ENCODE measurements at places on chromosomes 5 and 9.
A peak's percentile ranks its signal among the peaks of the same experiment; 100 is the strongest.

DNA sequence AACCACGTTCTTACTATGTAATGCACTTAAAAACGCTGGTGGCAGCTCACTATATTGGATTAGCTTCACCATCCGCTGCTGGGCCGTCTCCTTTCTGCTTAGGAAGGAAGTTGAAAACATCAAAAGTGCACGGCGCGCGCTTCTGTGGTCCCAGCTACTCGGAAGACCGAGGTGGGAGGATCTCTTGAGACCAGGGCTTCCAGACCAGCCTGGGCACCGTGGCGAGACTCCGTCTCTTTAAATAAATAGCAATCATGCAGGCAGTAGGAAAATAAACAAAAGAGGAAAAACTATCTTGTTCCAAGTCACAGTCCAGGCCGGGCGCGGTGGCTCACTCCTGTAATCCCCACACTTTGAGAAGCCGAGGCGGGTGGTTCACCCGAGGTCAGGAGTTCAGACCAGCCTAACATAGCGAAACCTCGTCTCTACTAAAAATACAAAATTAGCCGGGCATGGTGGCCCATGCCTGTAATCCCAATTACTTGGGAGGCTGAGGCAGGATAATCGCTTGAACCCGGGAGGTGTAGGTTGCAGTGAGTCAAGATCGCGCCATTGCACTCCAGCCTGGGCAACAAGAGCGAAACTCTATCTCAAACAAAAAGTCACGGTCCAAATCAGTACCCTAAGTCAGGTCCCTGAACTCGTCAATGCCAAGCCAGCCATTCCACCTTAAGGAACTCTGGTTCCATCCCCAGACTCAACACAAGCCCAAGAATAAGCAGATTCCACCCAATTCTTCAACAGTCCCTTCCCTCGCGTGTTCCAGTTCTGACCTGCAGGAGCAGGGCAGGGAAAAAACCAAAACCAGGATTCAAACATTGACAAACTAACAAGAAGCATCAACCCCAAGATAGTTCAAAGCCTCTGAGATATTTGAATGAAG lies 1.0 kb upstream of the GOLGA1 start:
- peak; percentile 53 for DNase-seq

GRCh38 chr5:66450988-66451387 lies 145.2 kb upstream of the MAST4 start:
- DNase-seq = no peak

DNA sequence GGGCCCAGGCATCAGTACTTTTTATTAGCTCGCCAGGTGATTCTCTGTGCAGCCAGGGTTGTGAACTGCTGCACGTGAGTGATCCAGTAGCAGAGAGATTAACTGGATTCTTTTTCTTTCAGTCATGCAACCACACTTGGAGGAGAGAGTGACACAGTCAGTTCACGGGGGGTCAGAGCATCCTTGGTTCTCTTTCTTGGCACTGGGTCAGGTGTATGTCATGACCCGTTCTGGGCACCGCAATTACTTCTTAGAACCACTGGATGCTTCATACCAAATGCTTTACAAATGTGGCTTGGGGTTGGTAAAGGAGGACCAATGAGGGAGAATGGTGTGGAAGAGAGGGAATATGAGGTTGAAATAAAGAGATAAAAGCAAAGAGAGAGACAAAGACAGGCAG lies 368.7 kb downstream of the MLLT3 start:
- DNase-seq = no peak

DNA sequence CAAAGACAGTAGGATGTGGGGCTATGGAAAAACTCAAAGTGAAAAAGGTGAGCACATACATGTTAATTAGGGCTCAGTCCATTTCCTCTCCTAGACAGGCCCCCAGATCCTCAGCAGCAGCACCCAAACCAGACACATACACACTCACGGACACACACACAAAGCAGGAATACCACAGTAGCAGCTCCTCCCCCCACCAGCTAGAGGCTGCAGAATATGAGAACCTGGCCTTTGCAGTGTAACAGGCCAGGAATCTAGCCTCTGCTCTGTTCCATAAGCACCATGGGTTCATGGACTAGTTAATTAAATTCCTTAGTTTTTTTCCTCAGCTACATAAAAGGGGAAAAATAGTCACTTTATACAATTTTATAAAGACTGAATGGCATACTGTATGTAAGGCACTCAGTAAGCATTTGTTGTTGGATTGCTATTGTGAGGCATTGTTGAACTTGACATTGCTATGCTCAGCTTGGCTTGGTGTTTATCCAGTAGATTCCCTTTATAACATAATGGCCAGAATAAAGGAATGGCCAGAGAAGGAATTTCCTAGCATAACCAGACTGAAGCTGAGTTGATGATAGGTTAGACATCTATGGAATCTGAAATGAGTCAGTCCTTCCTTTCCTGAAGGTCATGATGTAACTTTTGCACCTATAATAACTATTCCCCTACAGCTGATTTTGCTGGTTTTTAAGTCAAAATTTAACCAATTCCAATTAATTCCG lies 186.8 kb downstream of the SEMA5A start:
- no peak for DNase-seq

GRCh38 chr9:11595756-11596155 lies 983.0 kb upstream of the PTPRD start:
- no peak for DNase-seq

DNA sequence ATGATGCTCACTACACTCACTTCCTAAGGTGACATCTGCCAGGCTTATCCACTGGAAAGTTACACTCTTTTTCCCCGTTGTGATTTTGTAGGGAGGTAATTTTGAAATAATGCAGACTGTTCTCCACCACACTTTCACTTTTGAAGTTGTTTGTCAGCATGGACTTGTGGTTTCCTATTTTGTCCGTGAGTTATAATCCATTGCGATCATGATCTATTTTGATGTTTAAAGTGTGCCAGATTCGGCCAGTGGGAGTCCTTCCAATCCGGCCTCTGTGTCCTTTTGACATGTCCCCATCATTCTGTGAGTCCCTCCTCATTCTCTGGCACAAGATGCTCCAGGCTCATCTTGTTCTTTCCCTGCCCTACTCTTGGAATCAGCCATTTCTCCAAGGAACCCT lies 211.3 kb upstream of the KLF4 start:
- no peak for DNase-seq

- no peak for DNase-seq
Measured at GRCh38 chr9:89149726-89150125, 28.9 kb downstream of the SHC3 start.

GRCh38 chr9:109466623-109467590 lies 31.2 kb downstream of the PTPN3 start:
- no peak for DNase-seq

- no peak for DNase-seq
Measured at GRCh38 chr9:4301971-4302427, 2.1 kb upstream of the GLIS3 start.

GRCh38 chr5:78591138-78591612 lies 57.4 kb downstream of the LHFPL2 start:
- no peak for DNase-seq

- DNase-seq = no peak
Measured at GRCh38 chr5:94471521-94471920, 146.9 kb downstream of the KIAA0825 start.

GRCh38 chr9:114685951-114686350 lies 4.0 kb upstream of the TEX48 start:
- DNase-seq = no peak

DNA sequence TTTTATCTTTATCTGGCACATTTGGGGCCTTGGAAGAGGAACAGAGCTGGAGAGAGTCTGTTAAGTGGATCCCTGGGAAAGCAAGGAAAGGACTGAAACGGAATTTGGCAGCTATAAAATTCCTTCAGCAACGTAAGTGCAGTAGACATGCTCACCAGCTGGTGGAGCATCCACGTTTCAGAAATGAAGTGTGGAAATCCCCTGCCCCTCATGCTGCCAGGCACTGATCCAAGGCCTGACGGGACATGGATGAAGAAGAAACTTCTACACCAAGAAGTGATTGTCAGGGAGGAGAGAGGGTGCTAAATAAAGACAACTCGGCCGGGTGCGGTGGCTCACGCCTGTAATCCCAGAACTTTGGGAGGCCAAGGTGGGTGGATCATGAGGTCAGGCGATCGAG lies 209.3 kb downstream of the ROR2 start:
- no peak for DNase-seq

GRCh38 chr9:89926691-89927220 lies 321.9 kb downstream of the GADD45G start:
- DNase-seq = no peak

GRCh38 chr5:141994511-141995136 lies 18.2 kb downstream of the GNPDA1 start:
- no peak for DNase-seq

DNA sequence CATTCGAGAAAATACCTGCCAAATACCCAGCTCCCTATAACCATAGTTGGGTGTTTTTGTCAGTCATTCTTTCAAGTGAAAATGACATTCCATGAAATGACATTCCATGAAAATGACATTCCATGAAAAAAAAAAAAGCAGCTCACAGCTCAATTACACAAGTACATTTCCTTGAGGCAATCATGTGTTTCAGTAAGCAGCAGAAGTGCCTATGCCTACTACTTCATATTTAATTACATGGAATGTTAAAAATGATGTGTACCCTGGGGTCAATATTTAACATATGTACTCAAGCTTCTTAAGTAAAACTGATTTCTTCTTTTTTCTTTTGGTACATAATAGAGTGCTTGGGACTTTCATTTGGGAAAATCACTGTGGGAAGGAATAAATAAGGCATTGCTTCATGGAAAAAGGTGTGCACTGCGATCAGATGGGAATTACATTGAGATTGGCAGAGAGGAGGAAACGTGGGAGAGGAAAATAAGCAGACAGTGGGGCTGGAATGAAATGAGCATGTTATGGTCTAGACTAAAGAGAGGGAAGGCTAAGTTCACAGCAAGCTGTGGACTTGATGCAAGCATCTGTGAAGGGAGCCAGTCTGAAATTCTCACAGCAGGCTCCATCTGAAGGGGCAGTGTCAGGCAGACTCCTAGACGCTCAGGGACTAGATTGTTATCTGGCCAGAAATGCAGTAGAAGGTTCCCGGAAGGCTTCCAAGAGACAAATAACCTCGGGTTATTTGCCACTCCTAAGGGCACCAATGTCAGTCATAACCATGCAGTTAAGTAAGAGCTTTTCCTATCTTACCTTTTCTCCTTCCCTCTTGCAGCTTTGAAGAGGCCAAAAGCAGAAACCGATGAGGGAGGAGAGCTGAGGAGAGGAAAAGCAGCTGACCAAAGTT lies 15.2 kb upstream of the SPATA9 start:
- DNase-seq = peak; percentile 25

DNA sequence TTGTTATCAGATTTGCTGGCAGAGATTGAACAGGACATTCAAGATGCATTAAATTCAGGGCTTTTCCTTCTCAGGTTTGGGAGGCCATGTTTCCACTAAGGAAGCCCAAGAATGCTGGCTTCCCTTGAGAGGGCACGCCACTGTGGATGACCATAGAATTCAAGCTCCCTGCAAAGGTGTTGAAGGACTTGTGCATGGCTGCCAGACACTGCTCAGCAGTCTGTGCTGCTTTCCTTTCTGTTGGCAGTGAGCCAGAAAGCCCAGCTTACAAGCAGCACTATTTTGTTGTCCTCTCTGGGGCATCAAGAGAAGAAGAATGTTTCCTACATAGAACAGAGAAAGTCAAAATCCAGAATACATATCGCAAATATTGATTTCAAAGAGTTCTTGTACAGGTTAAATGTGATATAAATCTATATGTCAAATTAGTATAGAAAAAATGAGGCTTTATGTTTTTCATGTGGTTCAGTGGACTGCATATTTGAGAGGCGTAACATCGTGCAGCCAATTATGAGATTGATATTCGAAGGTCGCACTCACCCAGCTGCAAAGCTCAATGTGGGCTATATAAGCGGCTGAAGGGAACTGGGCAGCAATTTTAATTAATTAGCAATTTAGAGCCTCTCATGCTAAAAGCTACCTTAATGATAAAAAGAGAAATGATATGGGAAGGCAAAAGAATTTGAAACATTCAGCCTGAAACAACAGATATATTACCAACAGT lies 103.1 kb upstream of the ISL1 start:
- DNase-seq = peak; percentile 11

- no peak for DNase-seq
Measured at GRCh38 chr9:69036309-69036708, 757 bp downstream of the FXN start.

- peak; percentile 79 for DNase-seq
Measured at GRCh38 chr5:93601071-93601801, 18.2 kb downstream of the NR2F1 start.

DNA sequence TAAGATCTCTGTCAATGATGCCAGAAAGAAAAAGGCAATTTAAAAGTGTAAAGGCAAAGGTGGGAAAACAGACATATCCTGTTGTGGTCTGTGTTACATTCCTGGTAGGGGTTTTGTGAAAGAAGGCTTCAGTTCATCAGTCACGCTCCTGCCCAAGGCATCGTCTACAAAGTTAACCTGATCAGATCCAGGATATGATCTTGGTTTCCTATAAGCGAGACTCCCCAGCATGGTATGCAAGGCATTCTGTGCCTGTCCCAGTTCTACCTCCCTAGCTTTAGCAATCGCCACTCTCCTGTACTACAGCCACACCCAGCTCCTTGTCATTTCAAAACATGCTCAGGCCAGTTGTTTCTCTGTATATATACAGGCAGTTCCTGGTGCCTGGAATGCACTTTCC lies 58.0 kb upstream of the PTPN3 start:
- no peak for DNase-seq

DNA sequence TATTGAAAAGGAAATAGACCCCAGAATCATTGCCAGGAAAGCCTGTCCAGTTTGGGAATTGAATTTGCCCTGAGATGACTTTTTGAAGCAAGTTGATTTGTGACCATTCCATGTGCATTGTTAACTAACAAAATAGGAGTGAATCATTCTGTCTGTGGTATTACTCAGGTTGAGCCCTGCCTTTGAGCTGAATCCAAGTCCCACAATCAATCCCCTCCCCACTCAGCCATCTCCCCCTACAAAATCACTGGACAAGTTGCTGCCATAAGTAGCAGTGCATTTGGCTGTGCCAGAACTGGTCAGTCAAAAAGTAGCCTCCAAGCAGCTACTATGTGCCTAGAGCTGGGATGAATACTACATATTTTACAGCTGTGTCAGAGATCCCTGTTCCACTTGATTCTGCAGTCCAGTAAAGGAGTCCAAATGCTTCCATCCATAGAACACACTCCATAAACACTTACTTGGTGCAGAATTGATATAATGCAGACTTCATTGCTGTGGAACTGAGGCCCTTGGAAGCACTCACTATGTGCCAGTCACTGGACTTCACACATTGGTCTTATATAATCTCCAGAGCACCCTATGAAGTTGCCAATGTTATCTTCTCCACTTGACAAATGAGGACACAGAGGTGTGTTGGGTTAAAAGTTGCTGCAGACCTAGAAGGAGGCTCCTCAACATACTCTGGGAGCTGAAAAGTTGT lies 96.1 kb downstream of the ZNF462 start:
- DNase-seq = no peak

Data from left kidney (tissue), 8 donors.